ENCODE measurements at places on chromosomes 11 and 22. TPM values are rescaled to one million over a fixed set of nuclear protein-coding genes. Genes with fewer than 3 reads are reported as not detected.
A peak's percentile ranks its signal among the peaks of the same experiment; 100 is the strongest.

CABP4 gene
- total RNA-seq = 0.94 TPM

TP53AIP1 gene
- total RNA-seq = 2.0 TPM

TRIM34 gene
- total RNA-seq = 14.9 TPM

SCO2 gene
- total RNA-seq = 4.5 TPM

RNF121 gene
- total RNA-seq = 45.0 TPM

JAML gene
- 13.8 TPM for total RNA-seq

PHF21B gene
- not detected for total RNA-seq

CCDC81 gene
- 3.1 TPM for total RNA-seq

INS gene
- total RNA-seq = not detected

FANCF gene
- total RNA-seq = 11.3 TPM

DNA sequence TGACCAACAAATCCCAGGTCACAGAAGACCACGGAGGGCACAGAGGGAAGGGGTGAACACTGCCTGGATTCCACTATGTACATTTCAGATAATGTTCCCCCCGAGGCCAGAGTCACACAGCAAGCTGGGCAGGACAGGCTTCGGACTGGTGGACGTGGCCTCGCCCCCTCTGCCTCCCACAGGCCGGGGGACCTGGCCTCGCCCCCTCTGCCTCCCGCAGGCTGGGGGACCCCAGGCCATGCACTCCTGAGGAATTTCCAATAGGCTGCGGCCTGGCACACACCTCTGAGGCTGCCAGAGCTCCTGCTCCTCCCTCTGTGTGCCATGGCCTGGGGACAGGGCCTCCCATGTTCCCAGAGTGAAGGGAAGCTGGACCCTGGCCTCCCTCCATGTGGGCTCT lies 1352.8 kb downstream of the BRD1 start:
- DNase-seq = no peak
- H3K36me3 ChIP-seq = no peaks in the 10 kb centered on the region

DNA sequence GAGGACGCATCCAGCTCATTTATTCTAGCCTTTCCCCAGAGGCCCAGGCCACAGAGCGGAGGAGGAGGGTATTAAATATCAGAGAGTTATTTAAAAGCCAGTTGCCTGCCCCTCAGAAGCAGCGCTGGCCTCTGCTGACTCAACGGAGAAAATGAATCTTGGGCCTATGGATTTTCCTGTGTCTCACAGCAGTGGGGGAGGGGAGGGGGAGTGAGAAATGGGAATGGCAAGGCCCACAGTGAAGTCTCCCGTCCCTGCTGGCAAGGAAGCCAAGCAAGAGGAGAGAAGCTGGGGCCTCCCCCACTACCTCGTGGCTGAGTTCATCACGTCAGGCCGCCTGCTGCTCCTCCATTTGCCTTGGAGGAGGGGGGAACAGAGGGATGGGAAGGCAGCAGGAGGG lies 4.5 kb upstream of the TPBGL start:
- H3K4me1 ChIP-seq = peaks cover 9% of the 10 kb centered on the region
- no peak for DNase-seq
- no peak overlapping the region for H3K4me3 ChIP-seq
- no peaks in the 10 kb centered on the region for H3K36me3 ChIP-seq
- no peak overlapping the region for H3K27ac ChIP-seq

DNA sequence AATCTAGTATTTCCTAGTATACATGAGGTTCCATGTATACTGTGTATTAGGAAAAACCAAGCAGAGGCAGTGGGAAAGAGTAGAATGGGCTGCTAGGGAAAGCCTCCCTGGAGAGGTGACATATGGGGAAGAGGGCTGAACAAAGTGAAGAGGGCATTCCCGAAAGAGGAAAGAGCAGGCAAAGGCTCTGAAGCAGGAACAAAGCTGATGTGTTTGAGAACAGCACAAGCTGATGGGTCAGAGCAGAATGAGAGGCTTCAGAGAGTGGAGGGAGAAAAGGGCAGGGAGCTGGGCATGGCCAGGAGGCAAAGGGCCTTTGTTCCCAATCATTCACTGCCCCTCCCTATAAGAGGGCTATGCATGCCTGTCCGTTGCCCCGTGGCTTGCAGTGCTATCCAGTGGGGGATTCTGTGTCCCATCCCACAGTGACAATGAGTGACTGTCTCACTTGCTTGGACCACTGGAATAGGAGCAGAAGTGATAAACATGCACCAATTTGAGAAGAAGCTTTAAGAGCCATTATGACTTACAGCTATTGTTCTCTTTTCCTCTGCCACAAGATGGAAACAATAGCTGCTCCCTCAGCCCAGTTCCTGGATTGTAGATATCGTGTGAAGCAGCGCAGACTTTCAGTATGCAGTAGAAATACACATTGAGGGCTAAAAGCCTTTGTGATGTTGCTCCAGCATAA lies 39.6 kb downstream of the GALNT18 start:
- H3K27ac ChIP-seq = no peak overlapping the region
- no peak overlapping the region for H3K4me3 ChIP-seq
- no peaks in the 10 kb centered on the region for H3K4me1 ChIP-seq
- H3K36me3 ChIP-seq = no peaks in the 10 kb centered on the region
- no peak for DNase-seq
- no peaks in the 10 kb centered on the region for H3K27me3 ChIP-seq

DNA sequence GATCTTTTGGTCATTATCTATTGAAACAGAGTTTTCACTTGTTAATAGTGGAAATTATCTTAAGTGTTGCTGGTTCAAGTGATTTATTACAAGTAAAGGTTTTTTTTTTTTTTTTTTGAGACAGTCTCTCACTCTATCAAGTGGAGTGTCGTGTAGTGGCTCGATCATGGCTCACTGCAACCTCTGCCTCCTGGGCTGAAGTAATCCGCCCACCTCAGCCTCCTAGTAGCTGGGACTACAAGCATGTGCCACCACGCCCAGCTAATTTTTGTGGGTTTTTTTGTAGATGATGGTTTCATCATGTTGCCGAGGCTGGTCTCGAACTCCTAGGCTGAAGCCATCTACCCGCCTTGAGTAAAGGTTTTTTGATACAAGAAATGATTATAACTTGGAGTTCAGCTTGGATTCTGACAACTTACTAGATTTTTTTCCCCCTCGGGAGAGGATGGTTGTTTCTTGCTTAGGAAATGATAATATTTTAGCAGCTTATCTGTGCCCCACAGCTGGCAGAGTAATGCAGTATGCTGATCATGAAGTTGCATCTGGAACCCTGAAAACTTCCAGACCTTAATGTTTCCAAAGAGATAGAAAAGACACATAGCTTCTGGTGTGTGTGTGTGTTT lies 68.9 kb downstream of the MTMR3 start:
- no peak for DNase-seq
- H3K36me3 ChIP-seq = no peaks in the 10 kb centered on the region
- H3K4me1 ChIP-seq = no peaks in the 10 kb centered on the region
- no peaks in the 10 kb centered on the region for H3K27me3 ChIP-seq
- no peak overlapping the region for H3K4me3 ChIP-seq

DNA sequence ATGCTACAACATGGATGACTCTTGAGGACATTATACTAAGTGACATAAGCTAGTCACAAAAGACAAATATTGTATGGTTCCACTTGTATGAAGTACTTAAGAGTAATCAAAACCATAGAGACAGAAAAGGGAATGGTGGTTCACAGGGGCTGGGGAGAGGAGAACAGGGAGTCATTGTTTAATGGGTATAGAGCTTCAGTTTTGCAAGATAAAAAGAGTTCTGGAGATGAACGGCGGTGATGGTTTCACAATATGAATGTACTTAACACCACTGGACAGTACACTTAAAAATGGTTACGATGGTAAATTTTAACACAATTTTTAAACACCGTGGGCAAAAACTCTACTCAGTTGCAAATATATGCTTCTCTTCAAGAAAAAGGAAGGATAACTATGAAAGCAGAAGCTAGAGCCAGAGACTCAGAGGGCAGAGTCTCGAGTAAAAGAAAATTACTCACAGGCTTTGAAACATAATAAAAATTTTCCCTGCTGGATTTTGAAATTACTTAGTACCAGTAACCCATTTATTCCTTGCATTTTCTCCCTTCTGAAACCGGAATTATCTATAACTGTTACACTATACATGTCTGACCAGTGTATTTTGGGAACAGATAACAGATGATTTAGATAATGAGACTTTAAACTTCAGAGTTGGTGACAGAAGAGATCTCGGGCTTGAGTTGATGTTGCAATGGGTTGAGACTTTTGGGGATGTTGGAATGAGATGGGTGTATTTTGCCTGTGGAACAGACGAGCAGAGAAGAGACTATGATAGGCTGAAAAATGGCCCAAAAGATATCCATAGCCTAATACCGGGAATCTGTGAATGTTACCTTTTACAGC lies 15.0 kb downstream of the MRTFA start:
- H3K4me1 ChIP-seq = no peaks in the 10 kb centered on the region

DNA sequence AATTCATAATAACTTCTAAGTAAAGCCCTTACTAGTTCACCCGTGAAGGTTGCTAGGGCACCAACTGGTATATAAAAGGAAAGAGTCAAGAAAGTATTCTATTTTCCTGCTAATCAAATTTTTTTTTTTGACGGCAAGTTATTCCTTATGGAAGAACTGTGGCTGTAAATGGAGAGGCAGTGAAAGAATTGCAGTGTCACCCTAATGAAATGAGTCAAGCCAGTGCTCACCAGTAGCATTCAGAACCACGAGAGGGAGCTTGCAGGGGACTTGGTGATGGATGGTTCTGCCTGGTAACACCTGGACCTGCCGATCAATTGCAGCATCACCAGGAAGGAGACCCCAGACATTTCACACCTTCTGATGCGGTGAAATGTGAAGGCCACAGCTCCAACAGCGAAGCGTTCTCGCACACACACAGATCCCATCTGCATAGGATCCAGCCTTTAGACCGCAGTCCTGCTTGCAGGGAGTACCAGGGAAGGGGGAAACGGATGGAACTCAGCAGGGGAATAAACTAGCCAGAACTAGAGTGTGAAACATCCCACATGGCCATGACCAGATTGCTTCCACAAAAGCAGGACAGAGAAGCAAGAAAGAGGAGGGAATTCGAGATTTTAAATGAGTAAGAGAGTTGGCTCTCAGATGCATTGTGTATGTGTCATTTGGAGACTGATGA lies 326.2 kb downstream of the TBC1D22A start:
- H3K27ac ChIP-seq = no peak overlapping the region
- H3K27me3 ChIP-seq = no peaks in the 10 kb centered on the region
- DNase-seq = peak; percentile 6
- H3K4me3 ChIP-seq = no peak overlapping the region
- H3K36me3 ChIP-seq = no peaks in the 10 kb centered on the region

- peaks cover 53% of the 10 kb centered on the region for H3K36me3 ChIP-seq
- H3K27ac ChIP-seq = no peak overlapping the region
- no peaks in the 10 kb centered on the region for H3K27me3 ChIP-seq
- no peaks in the 10 kb centered on the region for H3K4me1 ChIP-seq
These were observed 7.2 kb downstream of the MICALL1 start for GRCh38 chr22:37913233-37913721.

- H3K4me1 ChIP-seq = no peaks in the 10 kb centered on the region
- no peak for DNase-seq
- H3K27ac ChIP-seq = no peak overlapping the region
- H3K4me3 ChIP-seq = no peak overlapping the region
- H3K27me3 ChIP-seq = no peaks in the 10 kb centered on the region
These were observed 878.5 kb upstream of the ANO3 start for GRCh38 chr11:25453471-25453870.

DNA sequence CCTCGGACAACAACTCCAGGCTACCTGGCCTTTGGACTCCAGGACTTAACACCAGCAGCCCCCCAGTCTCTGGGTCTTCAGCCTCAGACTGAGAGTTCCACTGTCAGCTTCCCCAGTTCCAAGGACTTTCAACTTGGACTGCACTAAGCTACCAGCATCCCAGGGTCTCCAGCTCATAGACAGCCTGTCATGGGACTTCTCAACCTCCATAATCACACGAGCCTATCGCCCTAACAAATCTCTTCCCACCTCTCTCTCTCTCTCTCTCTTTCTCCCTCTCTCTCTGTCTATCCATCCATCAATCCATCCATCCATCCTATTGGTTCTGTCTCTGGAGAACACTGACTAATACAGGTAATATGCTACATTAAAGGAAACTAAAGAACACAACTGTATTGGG lies 10.7 kb downstream of the RAB30 start:
- no peaks in the 10 kb centered on the region for H3K36me3 ChIP-seq
- no peak for DNase-seq
- no peak overlapping the region for H3K4me3 ChIP-seq
- no peaks in the 10 kb centered on the region for H3K4me1 ChIP-seq
- no peaks in the 10 kb centered on the region for H3K27me3 ChIP-seq

DNA sequence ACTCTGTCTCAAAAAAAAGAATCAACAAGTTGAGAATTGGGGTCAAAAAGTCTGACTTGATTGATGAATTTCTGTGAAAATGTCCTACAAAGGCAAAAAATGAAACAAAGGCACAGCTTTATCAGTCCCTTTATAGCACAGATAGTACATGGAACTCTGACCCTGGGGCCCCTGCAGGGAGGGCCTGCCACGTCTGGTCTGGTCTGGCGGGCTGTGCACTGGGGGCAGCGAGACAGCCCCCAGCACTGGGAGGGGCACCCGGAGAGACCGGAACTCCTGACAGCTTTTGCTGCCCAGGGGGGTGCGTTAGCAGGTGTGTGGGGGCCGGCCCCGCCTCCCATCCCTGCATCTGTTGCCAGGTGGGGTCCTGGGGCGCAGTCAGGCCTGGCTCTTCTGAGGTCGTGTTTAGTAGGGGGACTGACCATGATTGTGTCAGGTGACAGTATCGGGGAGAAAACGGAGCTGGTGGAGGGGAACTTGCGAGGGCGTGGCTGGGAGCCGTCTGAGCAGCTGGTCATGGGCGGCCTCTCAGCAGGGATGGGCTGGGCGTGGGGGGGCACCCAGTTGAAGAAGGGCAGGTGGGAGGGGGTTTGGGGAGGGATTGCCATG lies 51.7 kb downstream of the GRAMD4 start:
- no peak overlapping the region for H3K27ac ChIP-seq
- peaks cover 82% of the 10 kb centered on the region for H3K36me3 ChIP-seq
- H3K4me1 ChIP-seq = peaks cover 3% of the 10 kb centered on the region
- no peaks in the 10 kb centered on the region for H3K27me3 ChIP-seq

All from Peyer's patch (tissue), 4 donors.